ENCODE measurements at places on chromosomes 4 and X. TPM values are rescaled to one million over a fixed set of nuclear protein-coding genes. Genes with fewer than 3 reads are reported as not detected.
A peak's percentile ranks its signal among the peaks of the same experiment; 100 is the strongest.

DNA sequence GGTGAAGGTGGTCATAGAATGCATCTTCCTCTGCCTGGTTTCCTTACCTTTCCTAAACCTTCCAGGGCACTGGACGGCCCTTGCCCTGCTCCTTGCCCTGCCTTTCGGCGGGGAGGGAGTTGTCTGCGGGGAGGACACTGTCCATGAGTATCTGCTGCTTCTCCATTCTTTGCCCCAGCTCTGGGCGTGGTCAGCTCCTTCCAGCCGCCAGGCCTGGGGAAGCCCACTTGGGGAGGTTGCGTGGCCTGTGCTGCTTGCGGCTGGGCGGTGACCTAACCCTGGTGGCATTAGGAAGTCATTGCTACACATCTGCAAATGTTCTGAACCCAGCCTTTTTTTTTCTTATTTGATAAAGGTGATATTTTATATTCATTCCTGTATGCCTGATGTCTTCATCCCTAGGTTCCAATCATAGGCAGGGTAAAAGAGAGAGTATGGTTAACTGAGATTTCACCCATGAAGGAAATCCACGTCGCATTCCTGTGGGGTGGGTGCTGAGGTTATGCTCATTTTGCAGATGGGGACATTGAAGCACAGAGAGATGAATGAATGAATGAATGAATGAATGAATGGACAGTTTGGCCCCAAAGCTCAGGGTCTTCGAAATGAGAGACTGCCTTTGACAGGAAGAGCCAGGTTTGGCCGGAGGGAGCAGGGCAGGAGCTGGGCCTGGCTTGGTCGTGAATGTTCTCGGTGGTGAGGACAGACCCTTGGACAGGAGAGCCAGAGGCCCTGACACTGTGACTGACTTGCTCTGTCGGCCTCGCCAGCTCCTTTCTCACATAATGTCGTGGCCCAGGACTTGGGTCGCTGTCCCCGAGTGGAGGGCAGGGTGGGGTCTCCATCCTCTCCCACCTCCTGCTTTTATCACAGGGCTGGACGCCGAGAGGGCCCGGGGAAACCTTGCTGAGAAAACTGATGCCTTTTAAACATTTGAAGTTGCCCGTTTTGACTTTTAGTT, 57.8 kb upstream of the GPR78 start:
- no peak for DNase-seq

DNA sequence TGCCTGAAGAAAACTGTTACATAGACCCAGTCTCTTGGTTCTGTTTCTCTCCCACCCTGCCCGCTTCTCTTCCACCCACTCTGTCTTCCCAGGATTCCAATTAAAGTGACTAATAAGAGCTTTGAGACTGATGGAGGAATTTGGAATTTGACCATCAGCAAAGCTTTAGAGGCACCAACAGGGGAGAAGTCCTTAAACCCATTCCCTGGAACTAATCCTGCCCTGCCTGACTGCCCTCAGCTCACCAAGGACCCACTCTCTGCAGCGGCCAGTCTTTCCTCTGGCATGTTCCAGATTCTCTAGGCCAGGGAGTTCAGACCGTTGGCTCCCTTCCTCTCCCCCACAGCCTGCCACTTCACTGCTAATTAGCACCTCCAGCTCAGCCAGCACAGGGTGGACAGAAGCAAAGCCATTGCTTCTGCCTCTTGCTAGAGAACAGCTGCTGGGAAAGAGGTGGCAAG, 23.9 kb downstream of the SCD5 start:
- no peak for DNase-seq

- DNase-seq: peak; percentile 65
Measured at GRCh38 chr4:2800691-2801596, 8.1 kb downstream of the SH3BP2 start.

DNA sequence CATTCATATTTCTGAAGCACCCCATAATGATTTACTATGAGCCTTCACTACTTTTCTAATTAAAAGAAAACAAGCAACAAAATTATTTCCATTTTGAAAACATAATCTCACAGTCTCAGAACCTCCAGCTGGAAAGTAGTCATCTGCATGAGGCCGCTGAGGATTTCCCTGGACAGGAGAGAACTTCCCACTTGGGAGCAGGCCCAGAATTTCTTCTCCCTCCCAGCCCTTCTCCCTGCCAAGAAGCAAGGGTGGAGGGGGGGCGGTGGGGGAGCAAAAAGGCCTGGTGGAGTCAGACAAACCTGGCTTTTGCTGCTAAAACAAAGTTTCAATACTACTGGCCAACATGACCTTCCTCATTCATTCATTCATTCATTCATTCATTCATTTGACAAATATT, 167.3 kb downstream of the PJA1 start:
- no peak for DNase-seq

GRCh38 chr4:180832073-180832472, 1411.1 kb upstream of the TENM3 start:
- DNase-seq: no peak

DNA sequence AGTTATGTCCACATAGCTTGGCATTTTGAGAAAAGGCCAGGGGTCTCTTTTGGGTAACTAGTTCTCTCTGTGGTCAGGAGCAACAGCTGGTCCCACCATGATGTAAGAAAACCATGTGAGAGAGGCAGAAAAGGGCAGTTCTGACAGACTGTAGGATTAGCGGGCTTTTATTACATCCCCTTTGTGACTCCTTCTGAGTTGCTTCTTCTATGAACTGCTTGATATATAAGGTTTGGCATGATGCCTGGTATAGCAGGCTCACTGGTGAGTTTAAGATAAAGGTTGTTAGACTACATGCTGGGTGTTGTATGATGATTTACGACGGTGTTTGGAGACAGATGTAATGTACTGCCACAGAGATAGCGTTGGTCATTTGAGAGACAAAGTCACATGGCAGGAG, 2308.1 kb upstream of the AGA start:
- no peak for DNase-seq

DNA sequence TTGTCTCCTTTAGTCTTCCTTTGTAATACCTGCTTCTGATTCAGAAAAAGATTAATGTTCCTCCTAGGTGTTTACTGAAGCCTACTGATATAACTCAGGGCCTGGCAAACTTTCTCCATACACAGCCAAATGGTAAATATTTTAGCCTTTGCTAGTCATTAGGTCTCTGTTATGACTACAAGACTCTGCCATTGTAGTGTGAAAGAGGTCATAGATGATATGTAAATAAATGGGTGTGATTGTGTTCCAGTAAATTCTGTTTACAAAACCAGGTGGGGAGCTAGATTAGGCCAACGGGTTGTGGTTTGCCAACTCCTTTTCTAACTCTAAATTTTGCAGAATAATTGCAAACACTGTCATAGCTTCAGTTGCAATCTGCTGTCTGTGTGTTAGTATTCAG, 568.1 kb upstream of the GNPDA2 start:
- DNase-seq: no peak

DNA sequence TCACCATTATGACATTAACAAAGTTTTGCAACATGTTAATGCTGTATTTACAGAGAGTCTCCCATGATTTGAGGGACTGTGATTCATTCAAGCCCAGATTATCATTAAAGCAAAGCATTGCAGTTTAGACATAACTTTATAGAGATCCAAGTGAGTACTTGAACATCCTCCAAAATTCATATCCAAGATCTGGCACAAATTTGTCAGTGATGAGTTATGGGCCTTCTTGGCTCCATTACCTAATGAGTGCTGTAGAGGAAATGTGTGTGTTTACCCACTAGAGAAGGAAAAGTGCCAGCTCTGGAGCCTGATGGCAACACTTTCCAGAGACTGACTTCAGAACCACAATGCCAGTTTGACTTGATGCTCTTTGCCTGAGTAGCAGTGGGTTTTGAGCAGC, 432.3 kb downstream of the GALNTL6 start:
- no peak for DNase-seq

Gene DRD5
- not detected for total RNA-seq

Gene UTP3
- total RNA-seq: 18.4 TPM

Gene TMEM47
- 9.1 TPM for total RNA-seq

Gene TMEM129
- 60.3 TPM for total RNA-seq

GRCh38 chr4:189374176-189374575, 566.5 kb upstream of the FRG1 start:
- no peak for DNase-seq

GRCh38 chrX:130560544-130560943, 158.8 kb downstream of the RBMX2 start:
- DNase-seq: no peak

DNA sequence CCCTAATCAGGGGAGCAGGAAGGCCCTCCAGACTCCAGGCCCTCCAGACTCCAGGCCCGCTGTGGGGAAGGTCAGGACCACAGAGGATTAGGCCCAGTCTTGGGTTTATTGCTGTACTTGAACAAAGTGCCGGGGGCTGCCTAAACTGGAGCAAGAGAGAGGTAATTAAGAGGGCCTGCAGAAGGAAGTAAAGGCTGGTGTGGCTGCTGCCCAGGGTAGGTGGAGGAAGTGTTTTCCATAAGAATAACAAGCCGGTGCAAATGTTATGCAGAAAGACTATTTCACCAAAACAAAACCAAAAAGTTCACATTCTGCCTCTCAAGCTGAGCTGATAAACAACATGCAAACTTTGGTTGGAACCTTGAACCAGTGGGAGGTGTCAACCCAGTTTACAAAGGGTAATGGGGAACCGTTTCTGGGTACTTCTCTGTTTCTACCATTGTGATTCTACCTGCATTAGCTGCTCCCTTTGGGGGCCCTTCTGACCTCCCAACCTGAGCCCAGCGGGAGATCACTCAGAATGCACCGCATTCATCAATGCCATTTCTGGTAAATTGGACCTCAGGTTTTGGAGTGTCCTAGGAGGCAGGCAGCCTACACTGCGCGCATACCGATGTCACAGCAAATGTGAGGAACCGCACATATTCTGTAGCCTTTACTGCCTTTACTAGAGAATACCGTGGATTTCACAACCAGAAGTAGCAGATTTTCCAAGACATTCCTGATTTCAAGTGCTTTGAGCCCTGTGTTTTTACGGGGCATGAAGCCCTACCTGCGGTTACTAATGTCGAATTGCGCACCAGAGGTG, 59.7 kb upstream of the BCOR start:
- no peak for DNase-seq

- DNase-seq: no peak
Measured at GRCh38 chrX:130167040-130167439, 1.4 kb upstream of the AIFM1 start.

- no peak for DNase-seq
Measured at GRCh38 chr4:55854129-55854528, 681 bp downstream of the EXOC1 start.

GRCh38 chr4:17875402-17876070, 64.8 kb downstream of the NCAPG start:
- DNase-seq: no peak

- DNase-seq: no peak
Measured at GRCh38 chr4:68630371-68630770, 40.1 kb downstream of the UGT2B15 start.

- no peak for DNase-seq
Measured at GRCh38 chrX:136183917-136184316, 36.6 kb downstream of the FHL1 start.

DNA sequence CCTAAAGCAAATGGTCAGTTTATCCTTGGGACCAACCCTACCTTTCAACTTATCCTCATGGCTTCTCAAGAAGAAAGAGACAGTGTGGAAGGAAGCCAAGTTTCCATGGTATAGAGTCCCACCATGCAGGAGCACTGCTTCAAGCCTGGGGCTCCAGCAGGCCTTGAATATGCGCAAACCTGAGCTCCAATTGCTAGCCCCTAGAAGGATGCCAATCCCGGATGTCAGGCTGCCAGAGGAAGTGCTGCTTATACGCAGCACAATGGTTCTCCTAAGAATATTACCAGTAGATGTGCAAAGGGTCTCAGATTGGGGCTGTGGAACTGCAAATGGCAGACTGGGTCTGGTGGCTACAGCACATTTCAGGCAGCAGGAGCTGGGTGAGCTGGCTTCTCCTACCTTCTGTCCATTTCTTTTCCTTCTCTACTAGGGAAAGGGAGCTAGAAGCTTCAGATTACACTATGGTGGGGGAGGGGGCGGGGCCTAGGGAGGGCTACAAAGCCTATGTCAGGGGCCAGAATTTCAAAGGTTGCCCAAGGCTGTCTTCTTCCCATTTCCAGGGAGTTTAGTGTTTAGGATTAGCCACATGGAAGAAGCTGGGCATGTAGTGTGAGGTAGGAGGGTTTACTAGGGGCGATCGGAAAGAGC, 40.7 kb upstream of the CITED1 start:
- DNase-seq: no peak

- DNase-seq: no peak
Measured at GRCh38 chrX:111914398-111915090, 38.6 kb downstream of the TRPC5OS start.

Gene PRKX
- 26.8 TPM for total RNA-seq

- peak; percentile 29 for DNase-seq
Measured at GRCh38 chrX:1398431-1399340, 6.8 kb upstream of the SLC25A6 start.

DNA sequence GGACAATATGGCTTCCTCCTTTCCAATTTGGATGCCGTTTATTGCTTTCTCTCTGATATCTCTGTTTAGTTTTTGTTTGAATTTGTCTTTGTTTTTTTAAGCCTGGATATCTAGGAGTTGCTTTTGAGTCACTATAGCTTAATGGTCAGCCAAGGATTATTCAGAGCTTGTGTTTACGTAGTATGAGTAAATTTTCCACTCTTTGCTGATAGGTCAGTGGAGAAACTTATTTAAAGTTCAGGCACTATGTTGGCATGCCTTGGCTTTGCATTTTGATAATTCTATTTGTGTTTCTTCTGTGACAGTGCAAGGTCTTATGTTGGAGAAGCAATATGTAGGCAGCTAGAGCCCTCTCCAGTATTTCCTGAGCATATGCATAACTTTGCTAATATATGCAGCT, 315.2 kb downstream of the GRID2 start:
- no peak for DNase-seq

Data from left colon (tissue), 2 donors.